ENCODE measurements at places on chromosomes 13 and 19.

DNA sequence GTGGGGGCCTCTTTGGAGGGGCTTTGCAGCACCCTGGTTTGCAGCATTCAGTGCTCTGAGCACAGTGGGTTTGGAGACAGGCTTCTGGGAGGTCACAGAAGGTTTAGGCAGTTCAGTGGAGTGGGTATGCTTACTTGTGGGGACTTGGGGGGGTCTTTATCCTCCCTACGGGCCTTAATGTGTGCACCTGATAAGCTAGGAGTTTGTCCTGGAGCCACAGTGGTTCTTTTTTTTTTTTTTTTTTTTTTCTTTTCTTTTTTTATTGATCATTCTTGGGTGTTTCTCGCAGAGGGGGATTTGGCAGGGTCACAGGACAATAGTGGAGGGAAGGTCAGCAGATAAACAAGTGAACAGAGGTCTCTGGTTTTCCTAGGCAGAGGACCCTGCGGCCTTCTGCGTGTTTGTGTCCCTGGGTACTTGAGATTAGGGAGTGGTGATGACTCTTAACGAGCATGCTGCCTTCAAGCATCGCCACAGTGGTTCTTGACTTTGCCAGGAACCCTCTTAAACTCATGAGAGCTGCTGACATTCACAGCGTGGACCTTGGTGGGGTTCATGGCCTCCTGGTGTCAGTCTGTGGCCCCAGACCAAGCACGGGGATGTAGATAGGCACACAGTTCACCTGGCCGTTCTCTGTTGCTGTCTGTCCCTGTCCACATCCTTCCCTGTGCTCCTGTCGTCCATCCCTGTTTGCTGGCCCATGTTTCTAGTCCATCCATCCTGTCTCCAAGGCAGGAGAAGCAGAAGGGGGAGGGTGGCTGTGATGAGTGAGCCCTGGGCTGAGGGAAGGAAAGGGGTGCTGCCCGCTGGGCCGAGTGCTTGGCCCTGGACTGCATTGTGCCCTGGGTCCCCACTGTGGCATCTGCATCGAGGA is 2.7 kb downstream of the EGLN2 start:
- no peak for DNase-seq

- DNase-seq: no peak
Measured at GRCh38 chr19:55158848-55159749, 1.6 kb upstream of the TNNI3 start.

- DNase-seq: no peak
Measured at GRCh38 chr13:47206111-47206510, 309.3 kb upstream of the HTR2A start.

DNA sequence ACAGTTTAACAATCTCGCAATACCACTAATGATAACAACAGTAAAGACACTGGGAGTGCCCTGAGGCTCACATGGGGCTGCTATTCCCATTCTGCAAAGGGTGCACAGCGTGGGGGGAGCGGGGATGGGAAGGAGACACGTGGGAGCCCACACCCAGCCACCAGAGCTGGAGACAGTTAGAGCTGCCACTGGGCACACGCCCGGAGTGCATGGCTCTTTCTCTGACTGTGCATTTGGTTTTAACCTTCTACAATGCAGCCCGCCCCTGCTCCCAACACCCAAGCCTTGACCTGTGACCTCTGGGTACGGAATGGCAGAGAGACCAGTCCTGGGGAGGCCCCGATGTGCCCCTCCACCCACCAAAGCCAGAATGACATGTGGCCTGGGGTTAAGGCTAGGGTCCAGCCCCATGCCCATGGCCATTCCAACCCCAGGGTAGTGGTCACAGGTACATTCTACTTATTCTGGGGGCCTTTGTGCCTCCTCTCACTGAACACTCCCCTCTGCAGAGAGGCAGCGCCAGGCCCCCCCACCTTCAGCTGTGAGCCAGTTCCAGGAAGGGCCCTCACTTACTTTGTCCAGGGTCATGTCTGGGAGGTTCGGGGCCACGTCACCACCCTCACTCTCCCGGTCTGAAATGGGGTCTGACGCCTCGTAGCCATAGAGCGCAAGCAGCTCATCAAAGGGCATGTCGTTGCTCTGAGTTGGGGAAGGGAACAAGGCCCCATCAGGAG is 17.1 kb downstream of the MIER2 start:
- DNase-seq: no peak

GRCh38 chr13:79870766-79871165 is 389.8 kb downstream of the NDFIP2 start:
- no peak for DNase-seq

- no peak for DNase-seq
Measured at GRCh38 chr19:41341669-41342490, 11.8 kb downstream of the TGFB1 start.

DNA sequence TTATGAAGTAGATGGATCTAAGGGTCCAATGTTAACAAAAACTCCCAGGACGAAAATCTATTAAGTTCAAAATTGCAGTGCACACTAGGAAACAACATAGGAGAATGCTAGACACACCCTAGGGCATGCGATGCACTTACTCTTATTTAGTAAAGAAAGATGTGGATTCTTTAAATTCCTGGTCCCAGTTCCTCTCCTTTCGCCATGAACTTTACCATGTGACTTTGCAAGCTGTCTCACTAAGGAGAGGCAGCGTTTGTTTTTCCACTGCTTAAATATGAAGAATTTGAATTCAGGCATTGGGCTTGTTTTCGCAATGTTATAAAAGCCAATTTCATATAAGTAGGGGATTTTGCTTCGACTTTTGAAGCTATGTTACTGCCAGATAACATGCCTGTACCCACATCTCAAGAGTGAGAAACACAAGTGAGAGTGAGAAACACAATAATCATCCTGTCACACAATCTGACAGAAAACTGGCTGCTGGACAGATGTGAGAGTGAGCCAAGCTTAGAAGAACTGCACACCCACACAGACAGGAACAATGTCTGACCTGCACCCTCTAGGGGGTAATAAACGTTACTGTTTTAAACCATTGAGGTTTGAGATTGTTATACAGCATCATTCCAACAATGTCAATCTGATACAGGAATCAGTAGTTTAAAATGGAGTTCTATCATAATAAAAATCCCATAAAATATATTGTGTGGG is 1308.4 kb downstream of the SLITRK5 start:
- DNase-seq: no peak

DNA sequence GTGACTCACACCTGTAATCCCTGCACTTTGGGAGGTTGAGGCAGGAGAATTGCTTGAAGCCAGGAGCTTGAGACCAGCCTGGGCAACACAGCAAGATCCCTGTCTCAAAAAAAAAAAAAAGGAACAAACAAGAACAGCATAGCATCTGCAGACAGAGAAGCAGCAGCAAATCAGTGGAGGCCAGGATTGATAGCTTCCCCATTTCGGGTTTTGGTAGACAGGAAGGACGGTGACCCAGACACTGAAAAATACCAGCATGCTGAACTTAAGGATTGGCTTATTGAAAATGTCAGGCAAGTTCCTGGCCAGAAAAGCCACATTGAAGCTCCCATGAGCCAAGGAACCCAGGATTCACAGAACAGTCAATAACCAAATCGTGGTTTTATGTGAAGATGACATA is 3.0 kb downstream of the ZNF490 start:
- no peak for DNase-seq

GRCh38 chr13:26721251-26722121 is 39.1 kb downstream of the GPR12 start:
- DNase-seq: no peak

- no peak for DNase-seq
Measured at GRCh38 chr19:36547001-36547732, 19.1 kb upstream of the ZNF260 start.

- no peak for DNase-seq
Measured at GRCh38 chr19:45503909-45504308, 3.4 kb upstream of the VASP start.

DNA sequence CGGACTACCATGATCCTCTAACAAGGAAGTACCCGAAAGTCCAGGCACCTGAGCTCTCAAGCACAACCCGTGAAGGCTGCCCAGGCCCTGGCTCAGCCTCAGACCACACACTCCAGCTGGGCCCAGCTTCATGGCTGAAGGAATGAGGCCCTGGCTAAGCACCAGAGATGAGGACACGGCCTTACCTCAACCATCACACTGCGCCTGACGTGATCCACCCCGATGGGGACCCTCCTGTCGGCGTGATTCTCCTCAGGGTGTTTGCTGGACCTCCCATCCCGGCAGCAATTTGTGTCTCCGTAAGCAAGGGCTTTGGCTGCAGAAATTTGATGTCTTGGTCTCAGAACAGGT is 56.5 kb downstream of the F2RL3 start:
- no peak for DNase-seq

DNA sequence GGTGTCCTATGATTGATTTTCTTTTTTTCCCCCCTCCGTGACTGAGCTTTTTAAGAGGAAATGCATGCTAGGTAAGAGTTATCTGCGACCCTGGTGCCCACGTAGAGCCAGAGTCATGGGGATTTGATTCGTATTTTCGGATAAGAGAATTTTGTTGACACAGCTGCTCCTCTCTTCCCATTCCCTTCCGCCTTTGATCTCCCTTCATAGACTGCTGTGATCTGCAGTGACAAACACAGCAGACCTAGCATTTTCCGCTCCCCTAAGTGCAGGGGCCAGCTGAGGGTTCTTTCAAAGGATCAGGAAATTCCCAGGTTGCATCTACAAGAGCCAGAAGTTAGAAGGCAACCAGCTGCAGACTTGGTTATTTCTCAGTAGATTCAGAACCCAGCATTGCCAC is 70.5 kb downstream of the ZNF568 start:
- no peak for DNase-seq

- no peak for DNase-seq
Measured at GRCh38 chr19:29193155-29193554, 19.8 kb downstream of the UQCRFS1 start.

GRCh38 chr13:70945506-70945905 is 837.3 kb upstream of the KLHL1 start:
- no peak for DNase-seq

DNA sequence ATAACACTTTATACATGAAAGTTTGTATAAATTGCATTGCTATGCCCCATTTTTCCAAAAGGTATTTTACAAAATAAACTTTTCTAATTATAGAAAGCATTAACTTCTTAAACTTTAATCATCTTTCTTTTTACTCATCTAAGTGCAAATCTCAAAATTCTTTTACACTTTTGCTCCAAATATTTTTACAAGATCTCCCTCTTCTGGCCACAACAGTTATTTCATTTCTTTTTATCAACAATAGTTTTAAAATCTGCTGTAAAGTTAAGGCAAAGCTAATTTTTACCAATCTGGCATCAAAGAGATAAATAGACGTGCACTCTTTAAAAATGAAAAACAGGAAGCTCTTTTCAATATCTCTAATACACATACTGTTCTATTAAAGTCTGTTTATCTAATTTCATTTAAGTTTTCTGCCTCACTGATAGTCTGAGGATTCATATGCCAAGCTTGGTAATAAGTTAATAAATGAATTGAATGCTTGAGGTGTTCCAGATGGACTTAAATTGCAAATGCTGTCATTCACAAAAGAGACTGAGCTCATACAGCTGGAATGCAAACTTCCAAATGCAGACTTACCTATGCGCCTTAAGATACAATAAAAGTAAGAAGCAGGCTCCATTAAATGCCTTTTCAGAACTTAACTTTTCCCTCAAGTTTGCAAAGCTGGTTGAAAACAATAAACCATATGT is 583.0 kb upstream of the ATXN8OS start:
- no peak for DNase-seq

DNA sequence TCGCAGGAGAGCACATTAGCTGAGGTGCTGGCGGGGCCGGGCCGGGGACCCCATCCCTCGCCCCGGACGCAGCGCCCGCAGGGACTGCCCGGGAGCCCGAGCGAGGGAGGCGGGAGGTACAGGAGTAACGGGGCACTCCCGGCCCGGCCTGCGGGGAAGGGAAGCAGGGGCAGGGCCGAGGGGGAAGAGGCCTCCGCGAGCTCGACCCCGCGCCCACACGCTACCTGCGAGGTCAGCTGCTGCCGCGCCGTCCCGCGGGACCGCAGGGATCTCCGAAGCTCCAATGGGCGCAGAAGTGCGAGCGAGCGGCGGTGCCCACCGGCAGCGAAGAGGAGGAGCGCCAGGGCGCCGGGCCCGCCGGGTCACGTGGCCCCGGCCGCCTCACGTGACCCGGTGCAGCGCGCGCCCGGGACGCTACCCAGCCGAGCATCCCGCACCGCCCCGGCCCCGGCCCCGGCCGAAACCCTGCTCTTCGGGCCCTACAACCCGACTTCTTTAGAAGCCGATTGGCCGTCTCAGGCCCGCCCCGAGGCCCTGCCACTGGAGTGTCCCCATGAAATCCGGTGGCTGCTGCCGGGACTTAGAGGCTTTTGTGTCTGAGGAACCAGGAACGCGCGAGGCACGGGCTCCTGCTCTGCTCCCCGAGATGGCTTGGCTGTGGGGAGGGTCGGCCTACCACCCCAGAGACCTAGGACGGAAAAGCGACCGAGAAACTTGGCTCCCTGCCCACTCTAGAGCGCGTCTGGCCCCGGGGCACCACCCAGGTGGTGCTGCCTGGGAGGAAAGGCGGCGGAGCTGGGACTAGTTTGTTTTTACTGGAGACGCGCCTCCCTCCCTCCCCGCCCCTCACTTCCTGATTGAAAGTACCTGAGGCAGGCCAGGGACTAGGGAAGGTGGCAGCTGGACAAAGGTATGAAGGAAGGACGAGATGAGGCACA is at the start of gene RCBTB1:
TSS of gene RCBTB1 (minus strand) at position 339 of the 938 bp plus-strand sequence. CDS start 18,279 bp downstream, outside the sequence.
- peak; percentile 60 for DNase-seq

GRCh38 chr13:41216160-41216559 is 21.8 kb upstream of the KBTBD7 start:
- DNase-seq: peak; percentile 62

DNA sequence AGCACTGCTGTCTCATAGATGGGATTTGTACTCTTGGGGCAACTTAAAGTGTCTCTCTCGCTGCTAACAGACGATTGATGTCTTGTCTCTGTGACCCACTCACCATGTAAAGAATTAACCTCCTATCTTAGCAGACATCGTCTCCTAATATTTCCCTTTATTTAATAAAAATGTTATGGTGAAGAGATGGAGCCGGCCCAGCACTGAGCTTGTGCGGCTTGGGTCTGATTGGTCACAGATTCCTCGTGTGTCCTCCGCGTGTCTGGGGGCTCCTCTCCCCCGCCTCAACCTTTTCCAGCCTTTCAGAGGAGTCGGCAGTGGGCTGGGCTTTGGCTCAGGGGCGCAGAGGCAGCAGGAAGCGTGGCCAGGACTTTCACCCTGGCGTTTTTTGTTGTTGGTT is 13.2 kb upstream of the CRTC1 start:
- no peak for DNase-seq

DNA sequence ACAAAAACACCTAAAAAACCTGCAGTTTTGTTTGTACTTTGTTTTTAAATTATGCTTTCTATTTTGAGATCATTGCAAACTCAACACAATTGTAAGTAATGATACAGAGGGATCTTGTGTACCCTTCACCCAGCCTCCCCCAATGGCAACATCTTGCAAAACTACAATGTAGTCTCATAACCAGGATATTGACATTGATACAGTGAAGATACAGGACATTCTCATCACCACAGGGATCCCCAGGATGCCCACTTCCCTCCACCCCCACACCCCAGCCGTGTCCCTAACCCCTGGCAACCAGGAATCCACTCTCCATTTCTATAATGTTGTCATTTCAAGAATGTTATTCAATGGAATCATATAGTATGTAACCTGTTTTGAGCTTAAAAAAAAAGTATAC is 10.3 kb upstream of the C5AR2 start:
- DNase-seq: no peak
